ENCODE measurements at places on chromosomes 13 and 19. TPM values are rescaled to one million over a fixed set of nuclear protein-coding genes. Genes with fewer than 3 reads are reported as not detected.

GRCh38 chr13:40508127-40508526 lies 158.3 kb downstream of the FOXO1 start:
- no peak for DNase-seq

- no peak for DNase-seq
Measured at GRCh38 chr13:62747629-62748028, 1332.0 kb upstream of the PCDH20 start.

GRCh38 chr19:42529248-42529764 lies 1.0 kb upstream of the CEACAM1 start:
- peak; percentile 48 for DNase-seq

The CADM4 gene
- total RNA-seq = 7.7 TPM

DNA sequence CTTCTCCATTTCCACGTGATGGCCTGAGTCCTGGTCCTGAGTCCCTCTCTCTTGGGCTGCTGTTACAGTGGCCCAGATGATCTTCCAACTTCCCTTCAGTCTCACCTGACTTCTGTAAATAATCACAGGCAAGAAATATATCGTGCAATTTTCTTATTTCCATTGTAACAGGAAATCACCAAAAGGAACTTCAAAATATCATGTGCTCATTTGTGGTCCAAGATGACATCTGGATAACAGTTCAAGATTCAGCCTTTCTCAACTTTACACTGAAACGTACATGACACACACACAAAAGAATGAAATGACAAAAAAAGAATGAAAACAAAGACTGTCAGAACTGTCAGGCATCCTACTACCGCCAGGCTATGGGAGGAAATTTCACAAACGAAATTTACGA lies 22.0 kb upstream of the RAP2A start:
- DNase-seq = no peak

GRCh38 chr13:55440465-55441085 lies 1700.1 kb upstream of the PRR20A start:
- no peak for DNase-seq

- DNase-seq = no peak
Measured at GRCh38 chr13:32941368-32941767, 74.9 kb upstream of the KL start.

DNA sequence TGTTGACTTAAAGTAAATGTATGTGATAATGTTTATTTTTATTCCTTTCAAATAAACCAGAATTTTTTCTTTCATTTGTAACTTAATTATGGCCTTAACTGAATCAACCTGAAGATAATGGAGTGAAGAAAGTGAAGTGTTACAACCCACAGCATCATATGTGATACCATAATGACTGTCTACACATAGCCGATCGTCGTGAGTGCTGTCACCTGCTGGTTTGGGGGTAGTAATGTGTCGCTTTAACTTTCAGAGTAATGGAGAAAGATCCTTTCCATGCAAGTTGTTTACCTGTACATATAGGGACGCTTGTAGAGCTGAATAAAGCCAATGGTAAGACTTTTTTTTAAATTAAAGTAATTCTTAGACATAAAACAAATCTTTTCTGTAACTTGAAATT lies 9.9 kb downstream of the CDC16 start:
- DNase-seq = no peak

DNA sequence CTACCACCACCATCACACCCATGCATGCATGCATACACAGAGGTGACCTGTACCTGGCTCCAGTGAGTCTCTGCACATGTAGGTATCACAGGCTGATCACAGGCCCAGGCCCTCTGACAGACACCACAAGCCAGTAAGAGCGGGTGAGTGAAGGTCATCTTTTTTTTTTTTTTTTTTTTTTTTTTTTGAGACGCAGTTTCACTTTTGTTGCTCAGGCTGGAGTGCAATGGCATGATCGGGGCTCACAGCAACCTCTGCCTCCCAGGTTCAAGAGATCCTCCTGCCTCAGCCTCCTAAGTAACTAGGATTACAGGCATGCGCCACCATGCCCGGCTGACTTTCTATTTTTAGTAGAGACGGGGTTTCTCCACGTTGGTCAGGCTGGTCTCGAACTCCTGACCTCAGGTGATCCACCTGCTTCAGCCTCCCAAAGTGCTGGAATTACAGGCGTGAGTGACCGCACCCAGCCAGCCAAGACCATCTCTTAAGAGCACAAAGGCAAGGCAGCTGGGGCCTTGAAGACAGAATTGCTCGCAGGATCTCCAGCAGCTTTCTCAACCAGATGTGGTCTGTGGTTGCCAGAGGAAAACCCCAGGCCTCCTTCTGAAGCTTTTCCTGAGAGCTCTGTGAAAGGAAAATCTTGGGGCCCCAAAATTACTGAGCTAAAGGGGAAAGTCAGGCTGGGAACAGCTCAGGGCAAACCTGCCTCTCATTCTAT lies 3.2 kb upstream of the NKG7 start:
- DNase-seq = no peak

The ZNF540 gene
- 0.40 TPM for total RNA-seq

GRCh38 chr13:28890712-28891111 lies 70.6 kb downstream of the MTUS2 start:
- no peak for DNase-seq

- peak; percentile 60 for DNase-seq
Measured at GRCh38 chr19:18898607-18899408, 2.9 kb upstream of the CERS1 start.

GRCh38 chr19:11496391-11497163 lies 9.1 kb downstream of the ZNF653 start:
- DNase-seq = peak; percentile 80

DNA sequence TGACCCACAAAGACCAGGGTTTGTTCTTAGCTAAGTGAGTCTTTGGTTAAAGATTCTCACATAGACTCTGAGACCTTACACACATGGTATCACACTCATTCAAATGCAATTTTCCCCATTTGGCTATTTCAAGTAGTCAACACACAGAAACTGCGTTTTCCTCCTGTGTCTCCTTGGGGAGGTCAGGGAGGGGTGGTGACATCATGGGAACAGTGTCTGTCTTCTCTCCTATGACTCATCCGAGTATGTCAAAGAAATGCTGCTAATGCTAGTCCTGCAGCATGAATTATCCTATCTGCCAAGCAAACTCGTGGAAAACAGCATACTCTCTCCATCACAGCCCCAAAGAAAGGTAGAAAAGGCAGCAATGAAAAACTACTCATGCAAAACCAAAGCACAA lies 100.2 kb downstream of the ENOX1 start:
- no peak for DNase-seq

The SIGLEC7 gene
- total RNA-seq = not detected

Measured in neural progenitor cell (in vitro differentiated cells).